Midbrain (tissue), 1 donor: ENCODE measurements at places on chromosomes 3 and 15.
A peak's percentile ranks its signal among the peaks of the same experiment; 100 is the strongest.

GRCh38 chr15:66801266-66801665 is 99.2 kb downstream of the SMAD6 start:
- DNase-seq: no peak

GRCh38 chr3:56890448-56891091 is 88.8 kb upstream of the ARHGEF3 start:
- no peak for DNase-seq

GRCh38 chr3:13149330-13150108 is 76.3 kb upstream of the IQSEC1 start:
- DNase-seq: no peak

DNA sequence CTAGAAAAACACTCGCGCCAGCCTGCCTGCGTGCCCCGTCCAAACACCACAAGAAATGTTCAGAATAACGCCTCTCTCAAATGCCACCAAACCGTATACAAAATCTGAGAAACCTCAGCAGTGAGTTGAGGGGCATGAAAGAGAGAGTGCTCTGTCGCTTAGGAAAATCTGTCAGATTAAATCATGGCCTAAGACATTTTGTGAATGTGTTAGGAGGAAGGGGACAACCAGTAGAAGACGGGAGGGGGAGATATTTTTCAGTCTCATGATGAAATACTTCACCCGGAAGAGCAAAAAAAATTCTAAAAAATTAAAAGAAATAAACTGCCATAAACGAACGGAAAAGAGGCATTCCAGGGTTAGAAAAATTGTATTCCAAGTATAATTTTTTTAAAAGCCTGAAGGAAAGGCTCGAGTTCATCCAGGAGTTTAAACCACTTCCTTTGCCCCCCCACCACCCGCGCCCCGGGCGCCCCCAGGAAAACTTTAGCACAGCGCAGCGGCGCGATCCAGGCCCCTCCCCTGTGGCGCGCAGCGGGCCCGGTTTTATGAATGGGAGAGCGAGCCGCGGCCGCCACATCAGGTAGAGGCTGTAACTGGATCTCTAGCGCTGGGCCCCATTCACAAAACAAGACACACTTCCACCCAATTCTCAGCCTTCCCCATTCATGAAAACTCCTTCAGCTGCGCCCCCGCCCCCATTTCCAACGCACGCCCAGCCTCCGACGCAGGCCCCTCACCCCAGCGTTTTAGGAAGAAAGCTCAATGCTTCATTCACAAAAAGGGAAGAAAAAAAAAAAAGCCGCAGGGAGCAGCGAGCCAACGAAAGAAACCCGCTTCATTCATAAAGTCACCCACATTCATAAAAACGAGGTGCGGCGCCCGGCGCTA is 1.4 kb downstream of the ETV5 start:
- DNase-seq: peak; percentile 76

DNA sequence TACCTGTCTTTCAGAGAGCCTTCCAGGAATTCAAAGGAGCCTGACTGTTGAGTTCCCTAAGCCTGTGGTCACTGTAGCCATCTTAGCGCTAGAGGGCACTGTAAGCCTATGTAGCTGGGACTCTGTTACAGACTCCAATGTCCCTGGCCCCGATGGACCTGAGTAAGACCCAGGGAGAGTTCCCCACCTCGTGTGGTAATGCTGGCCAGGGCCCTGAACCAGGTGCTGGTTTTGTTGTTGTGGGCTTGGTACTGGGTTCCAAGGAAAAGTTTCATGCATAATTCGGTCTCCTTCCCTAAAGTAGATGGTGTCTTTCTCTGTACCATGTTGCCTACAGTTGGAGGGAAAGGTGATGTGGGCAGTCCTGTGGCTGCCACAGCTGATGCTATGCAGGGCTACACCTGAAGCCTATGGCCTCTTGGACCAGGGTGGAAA is 32.4 kb downstream of the CDAN1 start:
- peak; percentile 70 for DNase-seq

DNA sequence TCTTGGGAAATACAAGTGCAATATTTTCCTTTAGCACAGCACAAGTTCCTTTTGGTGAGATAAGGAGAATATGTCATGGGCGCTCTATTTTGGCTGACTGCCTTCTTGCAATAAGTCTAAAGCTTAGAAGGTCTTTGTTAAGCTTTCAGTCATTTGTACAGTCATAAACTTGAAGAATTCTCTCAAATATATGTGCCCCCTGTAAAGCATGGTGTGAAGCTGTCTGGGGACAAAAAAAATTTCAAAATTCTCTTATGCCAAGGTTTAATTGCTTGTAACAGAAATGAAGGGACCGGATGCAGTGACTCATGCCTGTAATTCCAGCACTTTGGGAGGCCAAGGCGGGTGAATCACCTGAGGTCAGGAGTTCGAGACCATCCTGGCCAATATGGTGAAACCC is 21.7 kb upstream of the ARID3B start:
- DNase-seq: no peak

DNA sequence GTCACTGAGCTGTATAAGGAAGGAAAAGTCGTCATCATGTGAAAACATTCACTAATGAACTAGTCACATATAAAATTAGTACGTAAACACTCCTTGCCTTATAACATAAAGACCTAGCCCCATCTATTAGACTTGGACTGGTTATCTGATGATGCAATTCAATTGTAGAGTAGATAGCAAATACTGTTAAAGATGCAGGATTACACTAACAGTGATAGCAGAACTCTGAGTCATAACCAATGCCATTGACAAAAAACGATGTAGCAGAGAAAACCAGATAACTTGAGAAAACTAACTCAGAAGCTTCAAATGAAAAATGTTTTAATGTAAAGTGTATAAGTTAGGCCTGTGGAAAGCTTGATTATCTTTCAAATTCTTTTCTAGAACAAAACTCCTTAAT is 132.2 kb downstream of the WDR72 start:
- no peak for DNase-seq

- no peak for DNase-seq
Measured at GRCh38 chr3:126931806-126932187, 51.1 kb upstream of the PLXNA1 start.

GRCh38 chr15:94442480-94442879 is 211.1 kb downstream of the MCTP2 start:
- no peak for DNase-seq

DNA sequence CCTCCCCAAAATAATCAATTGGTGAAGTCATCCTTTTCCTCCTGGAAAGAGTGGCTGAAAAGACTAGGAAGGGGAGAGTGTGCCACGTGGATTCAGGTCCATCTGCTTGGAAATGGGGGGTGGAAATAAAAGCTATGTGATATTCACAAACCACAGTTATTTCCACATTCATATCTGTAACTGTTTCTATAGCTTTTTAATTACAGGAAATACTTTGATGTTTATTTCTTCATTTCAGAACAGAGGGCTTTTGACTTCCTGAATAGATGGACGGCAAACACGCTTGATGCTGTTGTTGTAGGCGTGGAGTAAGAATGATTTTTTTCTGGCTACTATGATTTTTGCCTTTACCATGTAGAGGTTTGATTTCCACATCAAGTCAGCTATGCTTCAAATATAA is 10.1 kb downstream of the AADACL2 start:
- no peak for DNase-seq

- no peak for DNase-seq
Measured at GRCh38 chr15:51692154-51692553, 10.9 kb downstream of the SCG3 start.

- DNase-seq: no peak
Measured at GRCh38 chr3:58352626-58353025, 19.9 kb downstream of the PXK start.

GRCh38 chr15:100878130-100878529 is 1.5 kb upstream of the ALDH1A3 start:
- no peak for DNase-seq

DNA sequence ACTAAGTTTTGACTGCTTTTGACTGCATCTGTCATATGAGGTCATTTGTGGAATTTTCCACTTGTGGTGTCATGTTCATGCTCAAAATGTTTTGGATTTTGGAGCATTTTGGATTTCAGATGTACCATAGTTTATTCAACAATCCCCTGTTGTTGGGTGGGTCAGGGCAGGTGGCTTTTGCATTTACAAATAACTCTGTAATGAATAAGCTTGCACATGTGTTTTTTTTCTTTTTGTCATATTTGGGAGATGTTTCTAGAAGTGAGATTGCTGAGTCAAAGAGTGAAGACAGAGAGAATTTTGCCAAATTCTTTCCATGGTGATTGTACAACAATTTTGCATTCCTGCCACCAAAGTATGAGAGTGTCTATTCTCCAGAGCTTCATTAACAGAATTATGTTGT is 62.4 kb upstream of the ADPGK start:
- no peak for DNase-seq

DNA sequence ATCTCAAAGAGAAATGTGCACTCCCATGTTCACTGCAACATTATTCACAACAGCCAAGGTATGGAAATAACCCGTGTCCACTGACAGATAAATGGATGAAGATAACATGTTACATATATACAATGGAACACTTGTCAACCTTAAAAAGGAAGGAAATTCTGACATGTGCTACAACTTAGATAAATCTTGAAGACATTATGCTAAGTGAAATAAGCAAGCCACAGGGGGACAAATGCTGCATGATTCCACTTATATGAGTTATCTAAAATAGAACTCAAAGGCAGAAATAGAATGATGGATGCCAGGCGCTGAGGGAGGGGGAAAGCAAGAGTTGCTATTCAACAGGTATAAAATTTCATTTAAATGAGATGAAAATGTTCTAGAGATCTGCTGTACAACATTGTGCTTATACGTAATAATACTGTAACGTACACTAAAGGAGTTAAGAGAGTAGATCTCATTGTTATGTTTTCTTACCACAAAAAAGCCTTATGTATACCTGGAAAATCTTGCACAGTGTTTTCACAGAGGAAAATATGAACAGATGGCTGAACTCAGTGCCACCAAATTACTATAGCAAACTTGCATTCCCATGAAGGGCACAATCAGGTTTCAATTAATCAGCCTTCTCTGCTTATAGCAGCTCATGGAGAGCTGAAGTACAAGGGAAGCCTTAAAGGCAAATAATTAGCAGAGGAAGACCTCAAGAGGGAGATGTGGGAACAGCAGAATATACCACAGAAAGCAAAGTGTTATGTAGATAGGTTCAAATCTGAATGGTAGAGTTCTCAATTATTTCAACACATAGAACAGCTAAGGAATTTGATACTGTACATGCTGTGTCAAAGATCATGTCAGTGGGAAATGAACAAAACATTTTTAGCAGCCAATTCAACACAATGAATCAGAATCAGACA is 8.1 kb upstream of the VPS39 start:
- no peak for DNase-seq

GRCh38 chr3:195869413-195870001 is 38.8 kb downstream of the TNK2 start:
- DNase-seq: no peak

- DNase-seq: no peak
Measured at GRCh38 chr3:152392272-152392880, 123.6 kb downstream of the MBNL1 start.

DNA sequence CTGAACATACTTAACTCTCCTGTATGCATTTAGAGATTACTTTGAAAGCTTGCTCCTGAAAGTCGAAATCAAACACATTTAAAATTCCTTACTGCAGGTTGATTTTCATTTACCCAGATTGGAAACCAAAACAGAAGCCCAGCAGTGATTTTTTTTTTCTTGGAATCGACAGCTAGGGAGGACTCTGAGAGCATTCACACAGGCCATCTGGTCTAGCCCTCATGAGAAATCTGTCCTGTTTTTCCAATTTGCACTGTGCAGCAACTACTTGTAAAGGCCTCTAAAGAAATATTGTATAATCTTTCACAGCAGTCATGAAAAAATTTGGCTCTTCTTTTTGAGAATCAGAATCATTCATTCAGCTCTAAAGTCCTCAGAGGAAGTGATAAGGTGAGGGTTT is 179.2 kb downstream of the KCNAB1 start:
- no peak for DNase-seq

- no peak for DNase-seq
Measured at GRCh38 chr15:74024687-74025086, 30.2 kb downstream of the PML start.

DNA sequence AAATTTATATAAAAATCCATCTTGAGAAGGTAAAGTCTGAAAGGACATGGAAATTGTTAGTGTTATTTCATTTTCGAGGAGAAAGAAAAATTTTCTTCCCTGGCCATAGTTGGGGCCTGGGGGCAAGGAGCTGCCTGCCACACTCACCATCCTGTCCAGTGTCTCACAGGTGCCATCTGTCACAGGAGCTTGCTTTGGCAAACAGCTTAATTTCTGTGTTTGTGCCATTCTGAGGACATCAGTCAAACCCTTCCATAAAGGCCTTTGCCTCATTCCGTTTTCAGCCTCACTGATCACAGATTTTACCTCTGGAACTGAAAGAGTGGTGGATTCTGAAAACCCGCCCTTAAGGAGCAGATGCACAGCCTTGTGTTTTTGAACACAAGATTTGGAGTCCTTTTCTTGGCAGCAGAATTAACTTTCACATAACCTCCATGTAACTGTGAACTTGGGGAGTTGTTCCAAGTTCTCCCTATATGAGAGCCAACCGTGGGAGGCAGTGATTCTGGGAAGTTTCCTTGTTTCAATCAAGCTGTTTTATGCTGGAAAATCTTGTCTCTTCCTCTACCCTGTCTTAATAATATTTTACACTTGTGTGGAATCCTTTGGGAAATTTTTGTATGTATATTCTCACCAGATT is 254.7 kb downstream of the CACNA2D3 start:
- no peak for DNase-seq

GRCh38 chr3:151330899-151331298 is 1.6 kb upstream of the P2RY13 start:
- DNase-seq: no peak

GRCh38 chr3:4664412-4664811 is 171.3 kb downstream of the ITPR1 start:
- DNase-seq: no peak

- DNase-seq: no peak
Measured at GRCh38 chr3:127410137-127410488, 122.3 kb upstream of the PRR20G start.

GRCh38 chr15:65411465-65412071 is 11.2 kb downstream of the IGDCC4 start:
- no peak for DNase-seq

DNA sequence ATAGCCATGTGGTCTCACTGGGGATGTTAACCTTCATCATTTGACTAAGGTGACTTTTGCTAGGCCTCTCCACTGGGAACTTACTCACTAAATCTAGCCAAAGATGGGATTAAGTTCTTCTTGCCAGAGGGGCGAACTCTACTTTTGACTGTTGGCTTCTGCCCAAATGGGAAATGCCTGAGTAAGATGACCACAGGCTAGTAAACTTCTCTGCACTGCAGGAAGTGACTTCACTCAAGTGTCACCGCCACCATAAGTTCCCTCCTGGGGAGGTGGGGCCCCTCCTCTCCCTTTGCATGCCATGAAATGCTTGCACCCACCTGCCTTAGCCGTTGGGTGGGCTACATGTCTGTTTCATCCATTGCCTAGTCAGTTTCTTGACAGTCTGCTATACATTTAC is 388.3 kb downstream of the FEZF2 start:
- DNase-seq: no peak

- no peak for DNase-seq
Measured at GRCh38 chr3:182730675-182731042, 62.6 kb upstream of the ATP11B start.
